ENCODE measurements at places on chromosomes 2 and 18.

DNA sequence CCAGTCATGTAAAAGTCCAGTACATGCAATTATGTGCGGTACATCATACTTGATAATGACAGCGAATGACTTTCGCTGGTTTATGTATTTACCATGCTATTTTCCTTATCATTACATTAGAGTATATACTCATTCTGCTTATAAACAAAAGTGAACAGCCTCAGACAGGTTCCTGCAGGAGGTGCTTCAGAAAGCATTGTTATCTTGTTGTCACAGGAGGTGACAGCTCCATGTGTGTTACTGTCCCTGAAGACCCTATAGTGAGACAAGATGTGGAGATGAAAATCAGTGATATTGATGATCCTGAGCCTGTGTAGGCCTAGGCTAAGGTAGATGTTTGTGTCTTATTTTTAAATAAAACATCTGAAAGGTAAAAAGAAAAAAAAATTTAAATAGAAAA, 15.3 kb upstream of the MPPE1 start:
- DNase-seq: no peak

GRCh38 chr18:35515460-35516130, 17.8 kb upstream of the INO80C start:
- no peak for DNase-seq

DNA sequence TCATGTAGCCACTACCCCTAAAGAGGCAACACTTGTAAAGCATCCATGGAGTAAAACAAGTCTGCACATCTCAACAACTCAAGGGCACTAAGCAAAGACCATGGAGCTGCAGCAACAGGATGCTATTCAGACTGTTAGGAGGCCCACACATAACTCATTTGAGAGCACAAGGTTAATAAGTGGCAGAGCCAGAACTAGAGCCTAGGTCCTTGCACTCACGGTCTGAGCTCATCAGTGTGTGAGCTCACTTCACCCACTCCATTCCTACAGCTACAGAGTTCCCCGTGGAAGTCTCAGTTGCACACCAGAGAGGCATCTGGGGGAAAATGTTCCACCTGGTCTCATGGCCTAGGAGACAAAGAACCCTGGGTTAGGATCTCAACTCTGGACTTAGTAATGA, 35.0 kb downstream of the TTC32 start:
- DNase-seq: no peak

GRCh38 chr2:175679728-175680127, 322.3 kb downstream of the LNPK start:
- no peak for DNase-seq

GRCh38 chr2:72894514-72894913, 7.3 kb downstream of the SPR start:
- no peak for DNase-seq

Measured in MV-4-11 (cell line).